ENCODE measurements at places on chromosomes 1 and 21. TPM values are rescaled to one million over a fixed set of nuclear protein-coding genes. Genes with fewer than 3 reads are reported as not detected.

GRCh38 chr1:220371324-220371723 is 99.1 kb upstream of the RAB3GAP2 start:
- DNase-seq: no peak

The CLEC20A gene
- 1.5 TPM for total RNA-seq

The FAM177B gene
- total RNA-seq: not detected

The DNAJC16 gene
- 35.0 TPM for total RNA-seq

DNA sequence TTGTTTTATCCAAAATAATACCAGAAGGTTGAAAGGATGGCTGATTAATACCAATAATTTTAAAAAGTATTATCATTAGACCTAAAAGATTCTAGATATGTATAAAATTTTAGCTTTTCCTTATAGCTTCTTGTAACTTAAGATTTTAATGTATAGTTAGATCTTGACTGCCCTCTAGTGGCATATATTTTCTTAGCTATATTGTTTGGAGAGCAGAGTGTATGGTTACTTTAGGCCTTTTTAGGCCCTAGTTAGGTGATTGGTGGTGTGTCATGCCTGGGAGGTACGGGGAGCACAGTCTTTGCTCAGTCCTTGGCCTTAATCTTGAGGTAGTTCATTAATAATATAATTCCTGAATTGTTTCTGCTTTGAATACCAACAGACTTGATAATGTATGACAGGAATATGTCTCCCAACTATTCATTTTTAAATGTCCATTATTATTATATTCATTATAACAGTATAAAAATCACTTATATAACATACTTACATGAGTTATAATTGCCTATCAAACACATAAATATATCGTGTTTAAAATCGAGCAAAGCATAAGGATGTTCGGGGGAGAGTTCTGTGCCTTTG is 328.4 kb downstream of the ZP4 start:
- peak; percentile 7 for DNase-seq

The EXTL2 gene
- 11.7 TPM for total RNA-seq

The ANGPTL3 gene
- total RNA-seq: not detected

GRCh38 chr1:244647819-244648218 is 5.1 kb upstream of the DESI2 start:
- no peak for DNase-seq

The GSTM1 gene
- not detected for total RNA-seq

- no peak for DNase-seq
Observed at GRCh38 chr1:237863234-237863633, 27.5 kb downstream of the ZP4 start.

GRCh38 chr1:244231572-244232315 is 180.7 kb downstream of the ZBTB18 start:
- no peak for DNase-seq

DNA sequence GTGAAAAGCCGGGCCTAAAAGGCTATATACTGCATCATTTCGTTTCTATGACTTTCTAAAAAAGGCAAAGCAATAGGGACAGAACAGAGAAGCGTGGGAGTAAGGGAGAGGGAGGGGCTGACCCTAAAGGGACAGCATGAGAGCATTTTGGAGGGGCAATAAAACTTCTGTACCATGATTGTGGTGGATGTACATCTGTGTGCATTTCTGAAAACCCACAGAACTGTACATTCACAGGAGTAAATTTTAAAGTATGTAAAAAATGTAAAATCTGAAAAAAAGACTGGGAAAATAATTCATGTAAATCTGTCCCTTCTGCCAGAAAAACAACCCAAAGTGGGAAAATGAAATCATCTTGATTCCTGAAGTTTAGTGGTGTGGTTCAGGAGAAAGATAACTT is 235.4 kb downstream of the CENPF start:
- DNase-seq: no peak

DNA sequence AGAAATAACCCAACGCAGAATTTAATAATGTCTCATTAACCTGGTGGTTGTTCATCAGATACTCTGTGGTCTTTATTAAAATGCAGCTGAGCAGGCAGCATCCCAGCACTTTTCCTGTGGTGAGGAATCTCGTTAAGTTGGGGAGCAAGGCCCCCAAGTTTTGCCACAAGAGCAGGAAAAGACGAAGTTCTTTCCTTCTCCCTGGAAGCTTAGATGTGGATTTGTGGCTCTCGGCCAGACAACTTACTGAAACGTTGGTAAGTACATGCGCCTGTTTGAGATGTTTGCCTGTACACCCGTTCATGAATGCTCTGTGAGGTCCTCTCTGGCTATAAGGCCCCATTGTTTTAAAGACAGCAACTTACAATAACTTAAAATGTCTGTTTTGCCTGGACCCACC is 34.3 kb upstream of the PDE9A start:
- no peak for DNase-seq

DNA sequence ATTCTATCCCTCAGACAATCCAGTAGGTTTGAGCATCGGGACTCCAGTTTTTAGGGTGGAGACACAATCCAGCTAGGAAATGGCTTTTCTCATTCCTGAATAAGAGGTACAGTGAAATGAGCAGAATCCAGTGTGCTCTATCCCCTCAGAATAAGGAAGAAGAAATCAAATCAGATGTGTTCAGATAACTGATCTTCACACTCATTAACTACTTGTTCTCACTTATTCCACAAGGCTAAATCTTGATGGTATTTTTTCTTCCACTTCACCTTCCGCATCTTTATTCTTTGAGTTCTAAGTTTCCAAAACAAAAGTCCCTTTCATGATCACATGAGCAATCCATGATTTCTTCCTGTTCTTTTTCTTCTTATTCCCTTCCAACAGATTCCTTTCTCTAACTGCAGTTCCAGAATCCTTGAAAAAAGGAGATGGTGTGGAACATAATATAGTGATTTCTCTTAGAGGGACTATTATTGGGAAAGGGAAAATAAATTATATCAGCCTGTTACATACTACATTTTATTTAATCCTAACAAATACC is 1.7 kb downstream of the SYT11 start:
- DNase-seq: no peak

The PTP4A2 gene
- 148 TPM for total RNA-seq

The TFAP2E gene
- total RNA-seq: 0.44 TPM

DNA sequence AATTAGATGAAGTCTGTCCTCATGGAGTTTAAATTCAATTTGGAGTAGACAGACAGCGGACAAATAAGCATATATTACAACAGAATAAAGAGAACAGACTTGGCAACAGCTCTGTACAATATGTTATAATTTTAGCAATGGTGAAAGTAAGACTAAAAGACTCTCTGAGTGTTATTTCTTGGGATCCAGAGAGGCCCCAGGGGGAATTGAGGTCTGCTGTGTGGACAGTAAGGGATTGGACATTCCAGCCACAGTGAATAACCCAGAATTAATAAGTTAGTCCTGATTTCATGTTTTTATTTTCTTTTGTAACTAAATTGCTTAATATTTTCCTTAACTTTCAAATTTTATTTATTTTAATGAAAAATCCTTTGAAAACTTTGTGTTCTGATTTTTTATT is 101.7 kb downstream of the PATJ start:
- DNase-seq: peak; percentile 30

DNA sequence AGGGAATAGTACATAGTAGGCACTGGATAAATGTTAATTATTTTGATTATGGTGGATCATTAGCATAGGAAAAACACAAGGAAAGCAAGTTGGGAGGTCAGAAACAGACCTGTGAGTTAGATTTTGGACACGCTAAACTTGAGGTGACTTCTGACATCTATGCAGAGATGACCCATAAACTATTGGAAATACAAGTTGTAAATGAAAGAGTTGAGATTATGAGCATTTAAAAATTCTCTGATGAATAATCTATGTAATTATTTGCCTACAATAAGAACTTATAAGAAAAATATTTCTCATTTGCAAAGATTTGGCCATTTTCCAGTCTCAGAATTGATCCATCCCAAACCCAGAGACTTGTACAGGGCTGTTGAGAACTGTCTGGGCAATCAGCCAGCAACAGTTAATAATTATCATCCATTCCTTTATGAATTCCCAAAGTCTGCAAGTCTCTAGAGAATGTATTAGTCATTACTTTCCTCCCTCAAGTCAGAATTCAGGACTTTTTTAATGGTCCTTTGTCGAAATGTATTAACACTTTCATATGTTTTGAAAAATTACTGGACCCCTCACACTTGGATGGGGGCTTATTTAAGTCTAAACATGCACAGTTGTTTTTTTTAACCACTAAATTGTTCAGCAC is 19.4 kb upstream of the SLAMF6 start:
- DNase-seq: no peak

DNA sequence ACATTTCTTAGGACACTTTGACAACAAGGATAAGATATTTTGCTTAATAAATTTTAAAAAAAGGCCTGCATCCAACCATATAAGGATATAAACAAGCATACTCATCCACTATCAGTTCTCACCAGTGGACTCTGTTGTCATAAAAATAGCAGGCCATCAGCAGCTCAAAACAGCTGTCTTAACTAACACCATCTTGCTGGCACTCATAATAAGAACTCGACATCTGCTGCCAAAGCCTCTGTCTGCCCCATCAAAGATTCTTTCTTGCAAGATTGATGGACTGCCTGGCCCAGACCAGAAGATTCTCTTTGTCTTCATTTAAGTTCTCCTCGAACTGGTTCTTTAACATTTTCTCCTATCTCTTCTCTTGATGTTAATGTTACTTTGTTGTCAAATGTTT is 10.1 kb downstream of the JMJD4 start:
- no peak for DNase-seq

The CFAP57 gene
- total RNA-seq: 0.21 TPM

GRCh38 chr1:244068567-244068966 is 17.5 kb downstream of the ZBTB18 start:
- DNase-seq: no peak

DNA sequence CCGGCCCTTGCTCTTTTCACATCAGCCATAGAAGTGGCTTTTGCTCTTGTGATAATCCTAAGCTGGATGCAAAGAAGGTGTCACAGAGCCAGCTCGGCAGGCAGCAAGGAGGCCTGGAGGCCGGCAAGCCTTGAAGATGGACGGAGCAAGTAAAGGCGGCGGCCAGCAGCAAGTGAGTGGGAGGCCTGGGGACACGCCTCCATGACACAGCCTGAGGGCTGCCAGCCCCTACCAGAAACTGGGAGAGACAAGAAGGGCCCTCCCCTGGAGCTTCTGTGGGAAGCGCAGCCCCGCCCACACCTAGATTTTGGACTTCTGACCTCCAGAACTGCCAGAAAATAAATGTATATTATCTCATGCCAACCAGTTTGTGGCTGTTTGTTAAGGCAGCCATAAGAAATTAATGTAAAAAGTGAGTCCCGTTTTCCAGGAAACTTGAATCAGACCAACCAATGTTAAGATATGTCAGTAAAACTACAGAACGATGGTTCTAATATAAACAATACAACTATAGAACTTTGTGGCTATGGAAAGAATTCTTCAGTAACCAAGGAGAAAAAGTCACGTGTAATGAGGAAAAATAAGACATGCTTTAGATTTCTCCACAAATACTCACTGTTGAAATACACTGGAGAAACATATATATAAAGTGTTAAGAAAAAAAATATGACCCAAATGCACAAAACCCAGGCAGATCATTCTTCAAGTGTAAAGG is 49.9 kb downstream of the BACE2 start:
- DNase-seq: no peak

DNA sequence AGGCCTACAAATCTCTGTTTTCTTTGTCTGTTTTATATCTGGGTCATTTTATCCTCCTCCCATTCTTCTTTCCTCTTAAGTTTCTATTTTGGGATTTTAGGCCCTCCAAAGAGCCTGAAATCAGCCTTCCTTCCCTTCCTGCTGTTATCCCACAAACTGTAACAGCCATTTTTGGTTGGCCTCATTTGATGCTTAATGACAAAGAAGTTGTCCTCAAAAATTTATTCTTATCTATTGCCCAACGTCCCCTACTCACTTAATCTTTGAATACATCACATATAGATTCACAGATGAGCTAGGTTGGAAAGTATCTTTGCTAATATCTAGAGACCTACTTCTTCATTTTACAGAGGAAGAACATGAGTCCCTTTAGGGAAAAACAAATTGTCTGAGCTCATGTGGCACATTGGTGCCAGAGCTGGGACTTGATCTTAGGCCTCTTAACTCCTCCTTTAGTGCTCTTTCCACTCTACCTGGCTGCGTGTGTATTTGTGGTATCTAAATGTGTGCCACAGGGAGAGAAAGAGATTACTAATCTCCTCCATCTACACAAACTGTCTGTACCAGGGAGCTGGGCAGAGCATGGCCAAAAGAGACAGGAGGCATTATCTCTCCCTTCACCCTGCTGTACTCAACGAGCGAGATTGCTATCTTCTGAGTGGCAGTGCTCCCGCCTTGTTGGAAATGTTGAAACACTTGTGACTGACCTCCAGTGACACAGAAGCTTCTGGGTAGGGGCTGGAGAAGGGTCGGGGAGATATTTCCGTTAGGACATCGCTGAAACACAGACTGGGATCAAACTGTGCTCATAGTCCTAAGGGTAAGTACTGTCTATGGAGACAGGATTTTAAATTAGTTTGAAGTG is 30.1 kb downstream of the RHEX start:
- no peak for DNase-seq

The SH2D1B gene
- total RNA-seq: not detected
